ENCODE measurements at places on chromosomes 2 and 18.

GRCh38 chr2:167861574-167862193 is 385.7 kb downstream of the STK39 start:
- no peak for DNase-seq

DNA sequence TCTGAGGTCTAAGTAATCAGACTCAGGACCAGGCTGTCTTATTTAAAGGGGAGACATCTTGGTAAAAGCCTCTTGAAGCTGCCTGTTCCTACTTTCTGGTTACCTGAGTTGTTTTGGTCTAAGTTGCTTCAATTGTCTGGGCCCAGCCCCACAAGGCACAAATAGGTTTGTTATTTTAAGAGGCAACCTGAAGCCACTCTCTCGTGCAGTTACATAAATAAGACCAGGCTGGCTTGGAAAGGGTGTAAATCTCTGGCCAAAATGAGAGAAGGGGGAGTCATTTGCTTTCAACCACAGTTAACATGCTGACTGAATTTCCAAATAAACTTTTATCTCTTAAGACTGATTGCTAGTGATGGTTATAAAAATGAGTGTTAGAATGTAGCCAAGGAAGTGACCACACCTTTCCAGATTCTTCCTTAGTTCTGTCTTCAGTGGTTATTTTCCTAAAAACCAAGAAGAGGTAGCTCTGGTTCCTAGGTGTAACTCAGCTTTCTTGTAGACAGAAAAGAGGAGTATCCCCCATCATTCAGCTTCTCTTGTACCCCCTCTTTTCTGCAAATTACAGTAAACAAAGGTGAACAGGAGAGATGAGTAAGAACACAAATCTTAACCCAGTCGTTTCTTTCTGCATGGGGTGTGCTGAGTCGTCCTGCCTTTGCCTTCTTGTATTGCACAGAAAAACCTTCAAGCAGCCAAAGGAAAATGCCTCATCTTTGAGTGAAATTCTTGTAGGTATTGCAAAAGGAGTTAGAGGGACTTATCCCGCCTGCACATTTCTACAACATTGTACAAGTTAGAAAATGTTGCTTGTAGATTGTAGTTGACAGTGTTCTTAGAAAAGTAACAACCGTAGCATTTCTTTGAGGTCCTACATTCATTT is 161.5 kb upstream of the NT5C1B start:
- DNase-seq: peak; percentile 62

DNA sequence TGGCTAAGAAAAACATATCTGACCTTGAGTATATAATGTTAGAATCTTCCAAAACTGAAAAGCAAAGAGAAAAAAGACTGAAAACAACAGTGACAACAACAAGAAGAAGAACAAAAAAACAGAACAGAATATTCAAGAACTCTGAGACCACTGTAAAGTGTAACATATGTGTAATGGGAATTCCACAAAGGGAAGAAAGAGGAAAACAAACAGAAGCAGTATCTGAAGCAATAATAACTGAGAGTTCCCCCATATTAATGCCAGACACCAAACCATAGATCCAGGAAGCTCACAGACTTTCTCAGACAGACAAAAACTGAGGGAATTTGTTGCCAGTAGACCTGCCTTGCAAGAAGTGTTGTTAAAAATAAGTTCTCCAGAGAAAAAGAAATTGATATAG is 58.9 kb downstream of the TXNL1 start:
- DNase-seq: no peak

DNA sequence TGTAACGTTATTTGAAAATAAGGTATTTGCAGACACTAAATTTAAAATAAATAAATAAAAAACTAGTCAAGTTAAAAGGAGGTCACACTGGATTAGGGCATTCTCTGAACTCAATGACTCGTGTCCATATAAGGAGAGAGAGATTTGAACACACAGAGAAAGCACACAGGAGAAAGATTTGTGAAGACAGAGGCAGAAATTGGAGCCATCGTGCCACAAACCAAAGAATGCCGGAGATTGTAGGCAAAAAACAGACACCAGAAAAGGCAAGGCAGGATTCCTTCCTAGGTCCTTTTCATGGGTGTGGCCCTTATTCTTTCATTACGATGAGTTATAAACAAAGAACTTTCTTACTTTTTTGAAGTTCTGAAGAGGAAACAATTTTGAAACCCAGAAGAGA is 981.5 kb downstream of the DCDC2C start:
- no peak for DNase-seq

DNA sequence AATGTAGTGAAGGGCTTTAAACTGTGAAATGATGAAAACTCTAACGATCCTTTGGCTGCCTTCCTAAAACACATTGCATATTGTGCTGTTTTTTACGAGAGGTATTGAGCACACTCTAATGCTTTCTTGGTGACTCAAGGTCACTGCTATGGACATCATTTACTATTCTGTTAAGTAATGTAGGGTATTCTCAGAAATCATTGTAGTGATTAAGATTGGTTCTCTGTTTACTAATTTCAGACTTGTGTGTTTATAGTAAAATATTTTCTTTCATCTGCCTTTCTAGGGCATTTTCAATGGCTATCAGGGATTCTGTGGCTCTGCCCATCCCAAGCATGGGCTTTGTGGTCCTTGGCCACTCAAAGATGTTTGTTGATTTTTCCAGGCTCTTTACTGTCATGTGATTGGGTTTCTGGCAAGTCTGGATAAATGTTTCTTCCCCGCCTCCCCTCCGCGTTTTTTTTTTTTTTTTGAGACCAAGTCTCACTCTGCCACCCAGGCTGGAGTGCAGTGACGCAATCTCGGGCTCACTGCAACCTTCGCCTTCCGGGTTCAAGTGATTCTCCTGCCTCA is 29.3 kb downstream of the UBE2F start:
- peak; percentile 68 for DNase-seq

DNA sequence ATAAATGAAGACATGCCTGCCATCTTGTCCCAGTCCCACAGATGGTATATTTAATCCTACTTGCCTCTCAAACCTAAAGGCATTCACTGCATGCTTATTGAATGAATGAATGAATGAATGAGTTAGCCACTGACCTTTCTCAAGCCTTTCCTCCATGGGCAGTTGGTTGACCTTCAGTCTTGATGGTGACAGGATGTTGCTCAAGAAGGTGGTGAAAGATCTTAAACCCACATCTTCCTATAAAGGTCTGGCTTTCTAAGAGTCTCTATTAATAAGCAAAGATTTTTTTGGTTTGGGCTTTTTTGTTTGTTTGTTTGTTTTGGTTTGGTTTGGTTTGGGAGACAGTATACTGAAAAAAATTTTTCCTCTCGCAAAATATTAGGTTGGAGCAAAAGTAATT is 41.7 kb downstream of the KIAA2012 start:
- peak; percentile 25 for DNase-seq

GRCh38 chr2:230958820-230959756 is 34.0 kb upstream of the GPR55 start:
- no peak for DNase-seq

GRCh38 chr2:218720048-218721041 is 9.7 kb downstream of the TTLL4 start:
- DNase-seq: no peak

DNA sequence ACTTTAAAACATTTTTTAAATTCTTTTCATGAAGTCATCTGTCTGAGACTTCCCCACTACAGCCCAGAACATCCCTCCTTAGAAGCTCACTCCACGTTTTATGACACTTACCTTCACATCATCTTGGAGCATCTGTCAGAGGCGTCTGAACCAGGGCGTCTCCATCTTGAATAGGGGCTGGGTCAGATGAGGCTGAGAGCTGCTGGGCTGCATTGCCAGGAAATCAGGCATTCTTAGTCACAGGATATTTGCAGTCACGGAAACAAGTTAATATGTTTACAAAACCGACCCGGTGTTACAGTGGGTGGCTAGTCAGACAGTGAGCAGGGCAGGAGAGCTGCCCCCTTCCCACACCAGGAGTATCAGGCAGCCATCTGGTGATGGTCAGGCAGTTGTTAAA is 456.5 kb downstream of the FBXO15 start:
- DNase-seq: peak; percentile 87

GRCh38 chr18:31099450-31100230 is 2.6 kb downstream of the DSC2 start:
- no peak for DNase-seq

DNA sequence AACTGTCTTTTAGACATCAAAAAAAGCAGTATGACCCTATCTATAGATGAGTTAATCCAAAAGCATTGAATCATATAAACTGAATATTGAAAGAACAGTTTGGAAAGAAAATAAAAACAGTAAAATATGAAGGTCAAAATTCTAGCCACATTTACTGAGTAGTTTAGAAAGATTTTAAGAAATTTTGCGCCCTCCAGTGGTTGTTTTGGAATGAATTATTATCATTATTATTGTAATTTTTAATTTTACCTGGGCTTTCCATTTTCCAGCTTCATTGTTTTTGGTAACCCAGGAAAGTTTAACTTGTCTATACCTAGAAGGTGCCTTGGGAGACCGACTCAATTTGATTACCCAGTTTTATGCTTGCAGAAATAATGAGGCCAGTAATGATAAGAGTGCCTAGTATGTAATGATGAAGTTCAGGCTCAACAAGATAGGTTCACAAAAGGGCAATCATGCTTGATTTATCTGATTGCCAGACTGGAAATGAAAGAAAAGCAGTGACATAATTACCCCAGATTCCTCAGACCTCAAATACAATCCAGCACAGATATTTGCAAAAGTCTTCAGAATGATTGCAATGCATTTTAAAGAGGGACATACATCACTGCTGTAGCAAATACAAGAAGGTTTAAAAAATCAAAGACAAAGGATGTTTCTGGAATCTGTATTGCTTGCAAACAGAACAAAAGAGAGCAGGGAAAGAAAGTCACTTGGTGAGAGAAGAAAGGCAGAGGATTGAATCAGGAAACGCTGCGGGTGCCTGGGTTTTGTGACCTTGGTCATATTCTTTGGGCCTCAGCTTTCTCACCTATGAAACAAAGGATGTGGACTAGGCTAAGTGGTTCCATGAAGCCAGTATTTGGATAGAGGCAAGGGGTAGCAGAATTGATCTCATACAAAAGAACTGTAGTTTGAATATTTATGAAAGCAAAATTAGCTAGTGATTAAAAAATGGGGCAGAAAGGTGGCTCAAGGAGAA is 153.8 kb downstream of the MAP2 start:
- peak; percentile 57 for DNase-seq

GRCh38 chr2:121519732-121520640 is 10.7 kb upstream of the RNU4ATAC start:
- no peak for DNase-seq

- DNase-seq: peak; percentile 75
These were observed at the start of gene SANBR for GRCh38 chr2:61065714-61066709. Gene SANBR (plus strand): TSS chr2:61065871. CDS start chr2:61070351, 4,480 bp downstream.

- peak; percentile 62 for DNase-seq
These were observed 115.3 kb downstream of the FEZ2 start for GRCh38 chr2:36482576-36483214.

DNA sequence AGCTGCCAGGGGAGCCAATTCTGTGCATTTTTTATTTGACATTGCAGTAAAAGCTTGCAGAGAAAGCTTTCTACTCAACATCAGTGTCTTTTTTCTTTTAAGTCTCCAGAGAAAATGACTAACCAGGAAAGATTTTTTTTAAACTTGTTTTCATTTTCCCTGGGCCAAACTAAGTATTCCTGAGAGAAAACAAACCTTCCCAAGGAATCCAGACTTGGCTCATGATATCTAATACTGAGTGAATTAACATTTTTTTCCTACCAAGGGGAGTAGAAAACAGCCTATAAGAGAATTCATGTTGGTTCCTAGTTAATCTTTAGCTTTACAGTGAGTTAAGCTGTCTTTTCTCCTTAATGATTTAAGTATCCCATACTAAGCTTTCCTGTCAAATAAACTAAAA is 46.7 kb downstream of the DAPL1 start:
- peak; percentile 88 for DNase-seq

GRCh38 chr2:57973621-57974186 is 72.9 kb upstream of the VRK2 start:
- DNase-seq: no peak

DNA sequence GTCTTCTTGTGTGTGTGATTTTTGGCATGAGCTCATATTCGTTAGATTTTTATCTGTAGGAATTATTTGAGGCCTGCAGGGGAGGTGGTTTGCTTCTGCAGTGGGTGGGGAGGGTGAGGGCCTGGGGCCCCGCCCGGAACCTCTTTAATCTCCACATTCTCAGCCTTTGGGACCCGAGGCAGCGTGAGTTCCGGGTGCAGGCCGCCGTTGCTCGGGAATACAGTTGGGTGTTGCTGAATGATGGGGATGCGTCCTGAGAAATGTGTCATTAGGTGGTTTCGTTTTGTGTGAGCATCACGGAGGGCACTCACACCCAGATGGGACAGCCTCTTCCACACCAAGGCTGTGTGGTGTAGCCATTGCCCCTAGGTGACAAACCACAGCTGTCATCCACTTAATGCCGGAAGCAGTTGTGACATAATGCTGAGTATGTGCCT is 13.7 kb upstream of the GAL3ST2 start:
- DNase-seq: no peak
